ENCODE measurements at places on chromosomes 7 and 10. TPM values are rescaled to one million over a fixed set of nuclear protein-coding genes. Genes with fewer than 3 reads are reported as not detected.

The AKR1E2 gene
- total RNA-seq = 74.2 TPM

The SYNPO2L gene
- total RNA-seq = not detected

The SEMA3D gene
- 3.7 TPM for total RNA-seq

The SDHAF3 gene
- total RNA-seq = 8.6 TPM

The CPA1 gene
- total RNA-seq = not detected

The SDK1 gene
- 33.0 TPM for total RNA-seq

The TMEM139 gene
- not detected for total RNA-seq

The CPXM2 gene
- under 0.01 TPM for total RNA-seq

The CYREN gene
- total RNA-seq = 9.8 TPM

DNA sequence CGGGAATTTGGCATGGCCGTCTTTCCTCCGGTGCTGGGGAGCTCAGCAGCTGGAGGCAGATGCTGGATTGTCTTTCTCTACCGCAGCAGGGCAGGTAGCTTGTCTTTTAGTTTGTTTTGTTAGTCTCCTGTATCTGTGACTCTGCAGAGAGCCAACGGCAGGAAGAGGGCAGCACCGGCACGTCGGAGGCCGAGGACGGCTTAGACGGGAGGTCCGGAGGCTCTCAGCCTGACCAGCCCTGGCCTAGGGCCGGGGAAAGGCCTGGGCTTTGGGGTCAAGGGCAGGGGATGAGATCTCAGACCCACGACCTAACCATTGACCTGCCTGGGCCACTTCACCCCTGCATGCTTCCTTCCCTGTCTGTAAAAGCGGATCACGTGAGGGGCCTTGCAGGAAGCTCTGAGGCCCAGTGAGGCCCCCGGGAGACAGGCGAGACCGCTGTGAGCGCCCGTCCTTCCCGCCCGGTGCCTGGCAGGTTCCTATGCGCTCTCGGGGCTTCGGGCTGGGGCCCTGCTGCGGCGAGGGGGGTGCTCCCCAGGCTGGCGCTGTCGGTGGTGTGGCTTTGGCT, 72.7 kb downstream of the LHPP start:
- peak; percentile 64 for DNase-seq

GRCh38 chr7:70635633-70636032, 496.3 kb upstream of the GALNT17 start:
- no peak for DNase-seq

DNA sequence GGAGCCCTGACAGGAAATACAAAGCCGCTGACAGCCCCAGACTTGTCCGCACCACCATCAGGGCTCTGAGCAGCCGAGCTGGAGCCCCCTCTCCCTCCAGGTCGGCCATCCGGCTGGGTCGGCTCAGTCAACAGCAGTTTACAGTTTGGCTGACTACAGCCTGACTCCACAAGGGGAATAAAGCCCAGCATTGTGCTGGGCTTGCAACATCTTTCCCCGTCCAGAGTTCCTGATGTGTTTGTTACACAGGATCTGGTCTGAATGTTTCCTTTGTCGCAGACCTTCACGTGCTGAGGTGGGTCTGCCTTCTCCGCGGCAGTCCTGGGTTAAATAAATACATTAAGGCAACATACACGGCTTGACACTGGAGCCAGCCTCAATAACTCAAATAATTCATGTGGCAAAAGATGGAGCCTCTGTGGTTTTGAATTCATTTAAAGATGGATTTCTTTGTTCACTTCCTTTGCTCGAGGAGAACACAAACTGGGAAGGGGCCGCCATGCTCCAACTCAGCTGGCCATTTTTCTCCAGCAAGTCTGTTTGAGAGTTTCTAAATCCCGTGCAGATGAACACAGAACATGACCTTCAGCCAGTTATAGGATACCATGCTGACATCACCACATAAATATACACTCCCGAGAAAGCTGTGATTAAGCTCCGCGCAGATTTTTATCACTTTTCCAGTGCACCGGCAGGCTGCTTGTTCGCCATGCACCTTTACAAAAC, 192.1 kb downstream of the WDR11 start:
- no peak for DNase-seq

DNA sequence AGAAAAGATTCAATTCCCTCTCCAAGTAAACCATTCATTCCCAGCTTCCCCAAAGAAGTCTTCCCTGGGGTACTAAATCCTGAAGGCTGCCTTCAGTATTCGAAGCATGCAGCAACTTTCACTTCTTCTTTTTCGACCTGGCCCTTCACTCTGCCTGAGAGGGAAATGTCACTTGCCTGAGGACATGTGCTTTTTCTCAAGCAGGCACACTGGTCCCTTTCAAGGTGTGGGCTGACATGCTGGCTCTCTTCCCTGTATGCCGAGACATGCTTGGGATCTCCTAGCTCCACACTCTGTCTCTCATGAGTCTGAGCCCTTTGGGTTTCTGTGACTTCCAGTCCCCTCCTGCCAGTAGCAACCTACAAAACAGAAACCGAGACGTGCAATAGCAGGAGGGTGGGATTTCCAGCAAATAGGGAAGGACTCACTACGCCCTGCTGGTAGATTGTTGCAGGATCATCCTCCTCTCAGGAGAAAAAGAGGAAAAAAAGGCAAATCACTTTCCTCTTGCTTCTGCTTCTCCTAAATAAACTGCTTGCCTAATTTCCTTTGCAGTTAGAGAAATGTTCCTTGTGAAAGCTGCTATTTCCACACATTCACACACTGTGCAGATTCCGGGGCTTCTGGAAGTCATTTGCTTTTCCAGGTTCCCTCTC, 33.5 kb downstream of the FIGNL1 start:
- DNase-seq = no peak

- DNase-seq = no peak
These were observed 51.5 kb upstream of the RSBN1L start for GRCh38 chr7:77644774-77645173.

GRCh38 chr10:18501198-18501597, 150.2 kb downstream of the NSUN6 start:
- DNase-seq = no peak

DNA sequence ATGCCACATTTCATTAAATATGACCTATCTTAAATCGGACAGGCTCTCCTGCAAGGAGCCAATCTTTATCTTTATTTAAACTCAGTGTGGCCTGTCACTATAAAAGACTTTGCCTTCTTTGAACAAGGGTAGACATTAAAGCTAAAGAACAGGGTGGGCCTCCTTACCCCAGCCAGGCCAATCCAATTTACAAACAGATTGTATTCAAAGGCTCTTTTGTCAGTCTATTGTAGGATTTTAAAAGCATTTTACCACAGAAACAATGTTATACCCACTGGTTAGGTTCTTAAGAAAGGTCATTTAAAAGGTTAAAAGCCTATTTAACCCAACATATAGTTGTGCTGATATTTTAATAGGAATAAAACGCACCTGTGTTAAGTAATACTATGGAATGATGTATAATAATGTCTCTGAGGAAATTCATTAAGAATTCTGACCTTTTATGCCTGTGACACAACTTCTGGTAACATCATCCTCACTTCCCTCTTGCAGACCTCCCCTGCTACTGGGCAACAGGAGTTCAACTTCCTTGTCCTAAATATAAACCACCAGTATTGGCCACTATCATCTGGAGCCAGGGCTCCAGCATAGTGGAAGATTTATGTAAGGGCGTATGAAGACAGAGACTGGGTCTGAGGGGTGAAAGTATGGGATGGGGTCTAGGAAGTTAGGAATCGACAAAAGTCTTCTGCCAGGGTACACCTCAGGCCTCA, 32.5 kb downstream of the MTERF1 start:
- no peak for DNase-seq

DNA sequence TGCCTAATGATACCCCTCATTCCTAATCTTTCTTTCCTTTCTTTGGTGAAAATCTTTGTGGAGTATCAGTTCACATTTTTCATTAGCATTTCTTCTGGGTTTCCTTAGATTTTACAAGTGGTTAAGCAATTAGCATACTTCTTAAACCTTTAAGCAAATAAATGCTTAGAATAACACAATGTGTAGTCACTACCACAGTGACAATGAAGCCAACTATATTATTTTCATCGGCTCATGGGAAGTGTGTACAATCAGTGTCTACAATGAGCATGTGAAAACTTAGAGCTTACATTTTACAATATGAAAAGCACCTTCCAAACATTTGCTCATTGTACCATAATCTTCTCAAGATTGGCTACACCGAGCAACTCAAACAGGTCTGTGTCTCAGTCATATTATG, 176.2 kb upstream of the PLXNA4 start:
- no peak for DNase-seq

DNA sequence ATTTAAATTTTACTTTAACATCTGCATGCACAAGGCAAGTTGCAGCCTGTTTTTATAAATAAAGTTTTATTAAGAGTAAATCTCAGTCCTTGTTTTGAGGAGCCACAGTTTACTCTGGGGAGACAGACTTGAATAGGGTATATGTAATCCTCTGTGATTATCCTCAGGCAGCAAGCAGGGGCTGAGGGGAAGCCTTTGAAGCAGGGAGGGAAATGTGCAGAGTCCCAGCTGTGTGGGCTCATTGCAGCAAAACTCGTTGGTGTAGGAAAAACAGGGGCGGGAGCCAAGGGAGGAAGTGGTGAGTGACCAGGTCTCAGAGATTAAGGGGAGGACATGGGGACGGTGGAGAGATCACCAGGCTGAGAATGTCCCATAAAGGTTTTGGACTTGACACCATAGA, 34.3 kb upstream of the SMC3 start:
- DNase-seq = no peak

DNA sequence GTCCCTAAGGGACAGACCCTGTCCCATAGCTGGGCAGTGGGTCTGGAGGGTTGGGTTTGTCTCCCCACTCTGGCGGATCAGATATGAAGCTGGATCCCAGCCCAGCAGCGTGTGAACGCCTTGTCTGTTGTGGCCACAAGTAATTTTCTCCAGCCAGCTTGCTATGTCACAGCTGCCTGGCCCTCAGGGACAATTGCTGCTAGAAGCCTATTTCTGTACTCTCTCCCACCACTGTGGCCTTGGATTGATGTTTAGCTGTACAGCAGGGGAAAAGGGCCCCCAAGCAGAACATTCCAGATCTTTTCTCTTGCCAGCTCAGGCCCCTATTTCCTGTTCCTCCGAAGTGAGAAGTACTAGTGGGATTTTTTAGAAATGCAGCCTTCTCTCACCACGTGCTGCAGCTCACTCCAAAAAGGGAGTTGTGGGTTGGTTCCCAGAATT, 53.5 kb upstream of the WAC start:
- DNase-seq = no peak

All from frontal cortex (tissue), 4 donors.